Right kidney (tissue), 9 donors: ENCODE measurements at places on chromosomes 4 and X.

GRCh38 chr4:53608649-53609048 lies 17.4 kb upstream of the LNX1 start:
- DNase-seq, result no peak

- DNase-seq, result no peak
Measured at GRCh38 chr4:16197876-16198665, 28.2 kb downstream of the TAPT1 start.

DNA sequence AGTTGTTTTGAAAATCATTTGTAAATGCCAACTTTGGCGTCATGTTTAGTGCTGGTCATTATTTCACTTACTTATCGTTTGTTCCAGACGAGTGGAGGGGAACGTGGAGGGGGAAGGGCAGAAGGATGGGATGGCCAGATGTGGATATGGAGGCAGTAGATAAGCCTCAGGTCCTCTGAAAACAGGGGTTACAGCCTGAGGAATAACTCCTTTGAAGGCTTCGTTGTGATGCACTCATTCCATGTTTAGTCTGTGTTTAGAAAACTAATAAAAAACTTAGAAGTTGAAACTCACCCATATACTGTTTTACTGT lies 1.1 kb downstream of the MOB1B start:
- DNase-seq, result no peak

DNA sequence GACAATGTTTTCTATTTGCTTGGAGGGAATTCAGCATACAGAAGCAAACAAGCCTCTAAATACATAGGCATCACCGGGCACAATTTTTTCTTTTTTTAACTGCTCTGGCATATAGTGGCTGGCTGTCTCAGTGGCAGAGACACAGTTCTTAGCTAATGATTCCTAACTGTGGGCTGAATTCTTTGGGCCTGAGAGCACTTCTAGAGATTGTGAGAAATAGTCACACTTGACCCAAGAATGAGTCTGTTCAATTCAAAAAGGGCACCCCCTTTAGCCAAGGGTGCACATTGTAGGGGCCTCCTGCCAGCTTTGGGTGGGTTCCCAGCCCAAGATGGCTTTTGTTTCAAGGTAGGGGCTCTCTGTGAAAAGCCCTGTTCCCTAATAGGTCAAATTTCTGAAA lies 345.7 kb downstream of the ARHGAP10 start:
- no peak for DNase-seq

- no peak for DNase-seq
Measured at GRCh38 chrX:102846544-102847236, 90.4 kb upstream of the RAB40AL start.

GRCh38 chrX:21412883-21413282 lies 38.7 kb downstream of the CNKSR2 start:
- DNase-seq, result no peak

DNA sequence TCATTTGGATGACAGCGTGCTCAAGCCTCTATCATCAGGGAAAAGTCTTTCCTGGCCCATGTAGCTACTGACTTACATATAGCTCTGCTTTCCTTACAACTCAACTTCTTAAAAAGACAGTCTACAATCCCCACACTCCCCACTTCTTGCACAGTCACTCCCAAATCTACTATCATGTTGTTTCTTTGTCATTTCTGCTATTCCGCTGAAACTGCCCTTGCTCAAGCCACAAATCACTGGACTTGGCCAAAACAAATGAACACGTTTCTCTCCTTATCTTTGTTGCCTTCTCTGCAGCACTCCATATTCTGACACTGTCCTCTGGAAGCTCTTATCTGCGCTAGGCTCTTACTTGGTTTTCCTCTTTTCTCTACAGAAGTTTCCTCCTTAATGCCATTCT lies 28.2 kb downstream of the GPRIN3 start:
- no peak for DNase-seq

- no peak for DNase-seq
Measured at GRCh38 chr4:41456559-41457101, 81.3 kb upstream of the LIMCH1 start.

- DNase-seq, result no peak
Measured at GRCh38 chrX:15214588-15214987, 55.3 kb downstream of the ASB9 start.

DNA sequence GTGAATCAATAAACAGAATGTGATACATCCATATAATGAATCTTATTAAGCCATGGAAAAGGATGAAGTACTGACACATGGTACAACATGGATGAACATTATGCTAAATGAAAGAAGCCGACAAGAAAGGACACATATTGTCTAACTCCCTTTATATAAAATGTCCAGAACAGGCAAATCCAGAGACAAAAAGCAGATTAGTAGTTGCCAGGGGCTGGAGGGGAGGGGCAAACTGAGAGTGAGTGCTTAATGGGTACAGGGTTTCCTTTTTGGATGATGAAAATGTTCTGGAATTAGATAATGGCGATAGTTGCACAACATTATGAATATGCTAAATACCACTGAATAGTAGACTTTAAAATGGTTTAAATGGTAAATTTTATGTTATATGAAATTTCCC lies 17.4 kb downstream of the ADGRG4 start:
- DNase-seq, result no peak

DNA sequence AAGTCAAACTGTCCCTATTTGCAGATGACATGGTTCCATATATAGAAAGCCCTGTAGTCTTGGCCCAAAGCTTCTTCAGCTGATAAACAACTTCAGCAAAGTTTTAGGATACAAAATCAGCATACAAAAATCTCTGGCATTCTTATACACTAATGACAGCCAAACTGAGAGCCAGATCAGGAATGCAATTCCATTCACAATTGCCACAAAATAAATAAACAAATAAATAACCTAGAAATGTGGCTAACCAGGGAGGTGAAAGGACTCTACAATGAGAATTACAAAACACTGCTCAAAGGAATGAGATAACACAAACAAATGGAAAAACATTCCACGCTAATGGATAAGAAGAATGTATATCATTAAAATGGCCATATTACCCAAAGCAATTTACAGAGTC lies 52.9 kb upstream of the CXCL8 start:
- no peak for DNase-seq

- no peak for DNase-seq
Measured at GRCh38 chr4:138663883-138664282, 351.7 kb upstream of the NOCT start.

DNA sequence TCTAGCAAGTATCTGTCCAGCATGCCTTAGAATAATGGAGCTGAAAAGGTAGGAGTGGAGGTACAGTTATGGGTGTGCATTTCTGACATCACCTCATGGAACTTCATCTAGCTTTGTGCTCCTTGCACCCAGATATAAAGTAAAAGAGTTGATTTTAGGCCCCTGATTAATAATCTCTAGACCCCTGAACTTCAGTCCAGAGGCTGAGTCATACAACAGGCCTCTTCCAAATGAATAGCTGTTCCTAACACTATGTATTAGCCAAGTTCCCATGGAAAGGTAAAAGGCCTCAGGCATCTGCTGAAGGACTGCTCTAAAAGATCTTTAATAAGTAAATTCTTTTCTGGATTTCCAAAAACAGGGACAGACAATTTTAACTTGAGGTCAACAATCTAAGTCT lies 16.2 kb downstream of the TBC1D9 start:
- no peak for DNase-seq

DNA sequence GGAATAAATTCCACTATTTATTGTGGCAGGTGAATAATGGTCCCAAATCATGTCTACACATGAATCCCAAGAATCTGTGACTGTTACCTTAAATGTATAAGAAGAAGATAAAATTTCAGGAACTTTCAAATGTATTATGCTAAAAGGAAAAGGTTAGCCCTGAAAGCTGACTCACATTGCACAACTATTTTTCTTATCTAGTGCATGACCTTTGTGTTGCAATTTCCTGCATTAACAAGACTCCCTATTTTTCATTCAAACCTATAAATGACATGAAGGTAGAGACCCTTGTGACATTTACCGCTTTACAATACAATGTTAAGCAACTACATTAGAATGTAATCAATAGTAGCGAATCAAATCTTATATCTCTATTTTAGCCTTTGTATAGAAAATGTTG lies 36.7 kb downstream of the UBQLN2 start:
- no peak for DNase-seq

GRCh38 chr4:129179276-129179675 lies 83.3 kb downstream of the C4orf33 start:
- no peak for DNase-seq

- DNase-seq, result no peak
Measured at GRCh38 chrX:121008920-121009319, 23.4 kb upstream of the CT47A1 start.

DNA sequence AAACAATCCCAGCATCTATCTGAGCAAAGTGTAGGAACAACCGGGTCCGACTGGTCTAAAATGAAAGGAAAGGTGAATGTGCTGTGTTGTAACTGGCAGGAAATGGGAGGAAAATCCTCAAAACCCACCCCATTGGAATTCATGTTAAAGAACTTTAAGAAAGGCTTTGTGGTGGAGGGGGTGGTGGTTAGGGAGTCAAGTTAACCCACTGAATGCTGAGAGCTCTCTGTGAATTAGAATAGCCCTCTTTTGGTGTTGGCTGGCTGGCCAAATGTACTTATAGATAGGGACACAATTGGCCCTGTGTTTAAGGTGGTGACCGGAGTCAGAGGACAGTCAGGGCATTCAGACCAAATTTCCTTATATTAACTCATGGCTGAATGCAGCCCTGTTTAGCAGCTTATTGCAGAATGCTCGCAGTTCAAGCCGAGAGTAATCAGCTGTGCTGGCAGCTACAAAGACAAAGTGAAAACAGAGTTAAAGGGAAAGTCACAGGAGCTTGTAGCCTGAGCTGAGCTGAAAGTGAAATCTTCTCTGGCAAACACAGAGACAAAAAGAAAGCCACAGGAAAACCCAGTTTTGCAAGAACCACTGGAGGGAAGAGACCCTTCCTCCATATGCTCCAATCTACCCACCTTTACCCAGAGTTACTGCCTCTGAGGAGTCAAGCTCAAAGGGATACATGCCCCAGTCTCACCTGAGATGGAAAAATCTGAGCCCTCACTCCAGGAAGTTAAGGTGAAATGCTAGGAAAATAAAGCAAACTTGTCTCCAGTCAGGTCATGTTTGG lies 38.5 kb upstream of the UGT2B7 start:
- peak; percentile 37 for DNase-seq

GRCh38 chr4:150078041-150078578 lies at the start of gene DCLK2:
Gene DCLK2, plus strand, starts transcription at chr4:150078445. Its CDS starts 583 bp downstream, at chr4:150079028.
- peak; percentile 79 for DNase-seq

DNA sequence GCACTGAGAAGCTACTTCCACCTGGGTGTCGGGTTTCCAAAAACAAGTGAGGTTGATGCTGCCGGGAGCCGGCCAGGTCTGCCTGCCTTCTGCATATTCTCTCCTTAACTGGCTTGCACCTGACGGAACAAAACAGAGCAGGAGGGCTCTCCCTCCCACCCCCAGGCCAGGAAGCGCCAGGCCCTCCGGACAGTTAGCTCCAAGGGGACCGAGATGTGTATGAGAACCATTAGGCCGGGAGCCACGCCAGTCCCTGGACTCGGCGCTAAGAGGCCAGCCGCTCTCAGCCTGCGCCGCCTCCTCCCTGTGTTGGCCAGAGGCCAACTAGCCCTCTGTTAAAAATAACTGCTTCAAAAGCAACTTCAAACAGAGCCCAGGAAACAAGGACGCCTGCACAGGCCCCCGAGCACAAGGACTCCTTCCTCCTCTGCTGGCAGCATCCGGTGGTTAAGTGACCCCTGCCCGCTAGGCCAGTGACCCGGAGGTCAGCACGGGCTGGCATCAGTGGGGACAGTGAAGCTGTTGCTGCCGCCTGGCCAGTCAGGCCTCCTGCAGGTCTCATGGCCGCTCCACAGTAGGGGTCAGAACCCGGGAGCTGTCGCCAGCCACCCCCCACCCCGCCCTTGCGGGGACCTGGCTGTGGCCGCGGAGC lies 107.9 kb downstream of the ABLIM2 start:
- peak; percentile 80 for DNase-seq

DNA sequence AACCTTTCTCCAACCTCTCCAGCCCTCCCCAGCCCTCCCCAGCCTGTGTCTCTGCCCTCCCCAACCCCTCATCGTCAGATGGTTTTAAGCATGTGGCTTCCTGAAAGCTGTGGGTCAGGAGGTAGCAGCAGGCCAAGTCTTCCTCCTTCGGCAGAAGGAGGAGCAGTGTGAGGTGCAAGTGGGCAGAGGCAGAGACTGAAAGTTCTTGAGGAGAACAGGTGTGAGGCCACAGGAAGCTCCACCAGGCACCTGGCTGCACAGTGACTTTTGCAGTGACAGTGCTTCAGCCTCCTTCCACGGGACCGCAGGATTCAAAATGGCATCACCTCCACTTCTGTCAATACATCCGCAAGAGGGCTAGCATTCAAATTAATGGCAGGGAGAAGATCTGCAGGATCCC lies 203.9 kb upstream of the LEF1 start:
- DNase-seq, result no peak

GRCh38 chr4:157819693-157820464 lies 352.9 kb downstream of the GASK1B start:
- no peak for DNase-seq

DNA sequence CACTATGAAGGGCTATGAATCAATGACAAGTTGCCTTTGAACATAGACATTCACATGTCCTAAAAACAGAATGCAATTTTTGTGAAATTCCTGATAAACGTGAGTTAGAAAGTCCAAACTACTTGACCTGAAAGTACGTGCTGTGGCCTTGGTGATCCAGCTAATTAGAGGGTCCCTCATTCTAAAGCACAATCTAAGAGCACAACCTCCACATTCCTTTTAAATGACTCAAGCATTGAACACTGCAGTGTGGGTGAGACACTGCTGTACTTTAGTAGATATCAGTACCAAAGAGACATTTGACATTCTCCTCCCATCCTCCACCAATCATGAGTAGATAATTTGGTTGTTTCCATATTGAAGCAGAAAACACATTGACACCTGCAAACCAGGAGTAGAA lies 73.5 kb downstream of the FAM47B start:
- DNase-seq, result no peak

GRCh38 chr4:189376901-189377300 lies 563.8 kb upstream of the FRG1 start:
- DNase-seq, result no peak

DNA sequence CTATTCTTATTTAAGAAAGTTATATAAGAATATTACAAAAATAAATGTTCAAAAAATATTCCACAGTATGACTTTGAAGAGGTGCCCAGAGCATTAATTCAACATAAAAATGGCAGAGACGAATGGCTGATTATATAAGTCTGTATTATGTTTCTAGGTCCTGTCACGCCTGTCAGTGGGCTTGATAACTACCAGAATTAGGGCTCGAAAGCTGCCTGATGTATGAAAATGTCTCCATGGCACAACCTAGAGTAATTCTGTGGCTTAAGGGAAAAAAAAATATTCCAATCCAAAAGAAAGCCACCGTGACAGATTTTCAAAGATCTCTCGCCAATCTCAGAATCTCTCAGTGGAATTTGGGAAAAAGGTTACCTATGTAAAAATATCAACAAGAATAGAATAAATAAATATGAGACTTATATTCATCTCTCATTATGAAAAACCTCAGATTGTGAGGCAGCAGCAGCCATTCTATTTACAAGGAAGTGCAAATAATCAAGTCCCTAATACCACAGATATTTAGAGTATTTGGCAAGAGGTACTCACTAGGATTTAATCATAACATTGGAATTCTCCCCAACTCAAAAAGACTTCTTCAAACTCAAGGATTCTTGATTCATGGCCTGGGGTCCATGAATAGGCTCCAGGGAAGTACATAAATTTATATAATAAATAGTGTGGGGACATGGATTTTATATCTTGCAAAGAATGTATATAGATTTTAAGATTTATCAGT lies 489.1 kb upstream of the INTU start:
- DNase-seq, result no peak

- no peak for DNase-seq
Measured at GRCh38 chrX:49233176-49233575, at the start of gene CACNA1F. Gene CACNA1F, minus strand, starts transcription at chrX:49233340. Its CDS starts 31 bp downstream, at chrX:49233309.

GRCh38 chrX:129654652-129655546 lies at the start of gene APLN:
Gene APLN, minus strand, starts transcription at chrX:129654956. Its CDS starts 326 bp downstream, at chrX:129654630.
- DNase-seq, result peak; percentile 76
